ENCODE measurements at places on chromosomes 12 and 14. TPM values are rescaled to one million over a fixed set of nuclear protein-coding genes. Genes with fewer than 3 reads are reported as not detected.

DNA sequence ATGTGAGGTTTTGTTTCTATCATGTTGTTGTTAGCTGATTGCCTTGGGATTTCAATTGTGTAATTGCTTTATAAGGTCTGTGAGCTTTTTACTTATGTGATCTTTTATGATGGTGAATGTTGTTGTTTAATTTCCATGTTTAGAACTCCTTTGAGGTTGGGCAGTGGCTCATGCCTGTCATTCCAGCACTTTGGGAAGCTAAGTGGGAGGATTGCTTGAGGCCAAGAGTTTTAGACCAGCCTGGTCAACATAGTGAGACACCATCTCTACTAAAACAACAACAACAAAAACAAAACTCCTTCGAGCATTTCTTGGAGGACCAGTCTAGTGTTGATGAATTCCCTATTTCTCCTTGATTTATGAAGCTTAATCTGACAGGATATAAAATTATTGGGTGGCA, 102.1 kb upstream of the PMCH start:
- H3K27ac ChIP-seq: no peak overlapping the region
- no peaks in the 10 kb centered on the region for H3K27me3 ChIP-seq

Gene RAN
- total RNA-seq: 1,968 TPM

Gene KRT5
- not detected for total RNA-seq

GRCh38 chr14:69696633-69697557, 70.0 kb upstream of the SRSF5 start:
- H3K27me3 ChIP-seq: no peaks in the 10 kb centered on the region
- no peaks in the 10 kb centered on the region for H3K36me3 ChIP-seq
- peaks cover 12% of the 10 kb centered on the region for H3K4me1 ChIP-seq
- no peak overlapping the region for H3K27ac ChIP-seq
- no peak for DNase-seq

DNA sequence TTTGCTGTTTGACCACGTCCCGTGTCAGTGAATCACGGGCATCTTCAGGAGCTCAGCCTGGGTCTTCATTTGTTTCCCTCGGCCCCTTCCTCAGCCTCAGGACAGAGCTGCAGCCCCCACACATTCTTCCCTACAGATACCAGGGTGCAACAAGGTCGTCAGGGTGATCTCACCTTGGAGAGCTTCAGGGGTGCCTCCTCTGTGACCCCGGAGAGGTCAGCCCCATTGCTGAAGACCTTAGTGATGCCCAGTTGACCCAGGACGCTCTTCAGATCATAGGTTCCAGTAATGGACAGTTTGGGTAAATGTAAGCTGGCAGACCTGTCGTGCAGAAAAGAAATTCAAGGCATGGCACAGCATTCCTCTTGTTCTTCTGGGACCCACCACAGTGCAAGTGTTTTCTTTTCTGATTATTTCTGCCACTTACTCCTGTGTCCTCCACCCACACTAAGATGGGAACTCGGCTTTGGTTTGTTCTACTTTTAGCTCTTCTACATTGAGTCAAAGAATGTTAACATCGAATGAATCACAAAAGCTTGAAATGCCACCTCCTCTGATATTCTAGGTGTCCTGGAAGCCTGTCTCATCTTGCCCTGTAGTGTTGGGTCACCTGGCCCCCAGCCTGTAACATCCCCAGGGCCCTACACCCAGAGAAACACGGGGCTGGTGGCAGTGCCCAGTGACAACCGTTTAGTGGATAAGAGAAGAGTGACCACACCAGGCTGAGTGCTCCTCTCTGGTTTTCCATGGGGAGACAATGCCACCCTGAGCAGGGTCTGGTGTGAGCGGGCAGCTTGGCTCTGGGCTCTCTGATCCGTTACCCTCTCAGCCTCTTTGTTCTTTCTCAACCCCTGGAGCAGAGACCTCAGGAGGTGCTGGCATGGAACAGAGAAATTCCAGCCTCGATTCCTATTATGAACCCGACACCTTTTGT, 8.8 kb downstream of the SERPINA1 start:
- H3K27ac ChIP-seq: no peak overlapping the region
- H3K36me3 ChIP-seq: no peaks in the 10 kb centered on the region
- DNase-seq: no peak
- H3K4me1 ChIP-seq: peaks cover 12% of the 10 kb centered on the region
- H3K4me3 ChIP-seq: no peak overlapping the region
- H3K27me3 ChIP-seq: no peaks in the 10 kb centered on the region
